ENCODE measurements at places on chromosomes 12 and 14.

DNA sequence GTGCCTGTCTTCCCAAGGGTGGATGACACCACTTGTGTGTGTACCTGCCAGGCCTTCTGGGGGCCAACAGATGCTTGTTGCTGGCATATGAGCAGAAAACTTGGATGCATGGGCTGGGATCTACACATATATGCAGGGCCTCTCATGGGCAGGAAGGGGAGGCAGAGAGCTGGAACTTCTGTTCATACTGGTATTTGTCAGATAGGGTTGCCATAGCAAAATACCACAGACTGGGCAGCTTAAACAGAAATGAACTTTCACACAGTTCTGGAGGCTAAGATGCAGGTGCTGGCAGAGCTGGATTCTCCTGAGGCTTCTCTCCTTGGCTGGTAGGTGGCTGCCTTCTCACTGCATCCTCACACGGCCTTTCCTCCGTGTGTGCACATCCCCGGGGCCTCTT is 121.8 kb downstream of the SUDS3 start:
- no peak for DNase-seq

DNA sequence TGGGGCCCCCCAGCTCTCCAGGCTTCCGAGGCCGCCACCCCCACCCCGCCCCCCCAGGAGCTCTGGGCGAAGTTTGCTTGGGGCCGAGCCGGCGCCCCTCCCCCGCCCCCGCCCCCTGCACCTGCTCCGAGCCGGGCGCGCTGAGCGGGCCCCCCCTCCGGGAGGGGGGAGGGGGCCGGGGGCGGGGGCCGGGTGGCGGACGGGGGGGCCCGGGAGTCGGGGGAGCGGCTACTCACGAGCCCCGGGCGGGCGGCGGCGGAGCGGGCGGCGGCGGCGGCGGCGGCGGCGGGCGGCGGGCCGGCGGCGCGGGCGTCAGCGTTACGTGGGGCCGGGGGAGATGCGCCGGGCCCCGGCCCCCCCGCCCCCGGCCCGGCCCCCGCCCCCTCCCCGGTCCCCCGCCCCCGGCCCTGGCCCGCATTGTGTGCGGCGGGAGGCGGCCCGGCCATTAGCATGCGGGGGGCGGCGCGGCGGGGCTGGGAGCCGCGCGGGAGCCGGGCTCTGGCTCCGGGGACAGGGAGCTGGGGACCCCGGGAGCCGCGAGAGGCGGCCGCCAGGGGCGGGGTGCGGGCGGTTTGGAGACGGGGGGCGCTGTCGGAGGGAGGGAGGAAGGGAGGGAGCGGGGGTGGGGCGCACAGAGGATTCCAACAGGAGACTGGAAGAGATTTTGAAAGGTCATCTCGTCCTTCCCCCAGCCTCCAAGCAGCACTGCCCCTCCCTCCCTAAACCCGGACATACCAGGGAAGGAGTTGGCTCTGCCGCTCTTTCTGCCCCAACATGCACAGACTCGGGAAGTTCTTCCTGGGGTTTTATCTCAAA is at the start of gene ZNF219:
Gene ZNF219 (minus strand): TSS at position 580 of the 816 bp plus-strand sequence. CDS start 5,064 bp downstream, outside the sequence.
- DNase-seq = peak; percentile 40

GRCh38 chr14:53526200-53526599 is 373.1 kb upstream of the DDHD1 start:
- no peak for DNase-seq

GRCh38 chr12:54750-55535 is 11.6 kb upstream of the IQSEC3 start:
- DNase-seq = no peak

GRCh38 chr14:23646648-23647549 is 10.7 kb downstream of the DHRS2 start:
- DNase-seq = no peak

- no peak for DNase-seq
Measured at GRCh38 chr12:79776111-79776510, 85.3 kb upstream of the PAWR start.

DNA sequence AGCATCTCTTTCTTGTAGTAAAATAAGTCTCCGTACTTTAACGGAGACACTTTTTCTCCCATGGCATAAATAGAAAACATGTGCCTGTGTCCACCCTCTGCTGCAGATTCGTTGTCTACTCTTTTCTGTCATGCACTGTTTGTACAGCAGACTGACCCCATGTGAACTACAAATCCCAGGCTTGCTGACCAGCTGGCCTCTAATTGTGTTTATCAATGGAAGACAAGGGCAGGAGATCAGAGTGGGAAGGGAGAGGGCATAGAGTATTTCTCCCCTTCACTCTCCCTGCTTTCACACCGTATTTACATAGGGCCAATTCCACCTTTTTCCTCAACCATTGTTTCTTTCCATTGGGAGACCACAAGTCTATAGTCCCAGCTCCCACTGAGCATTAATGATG is 31.0 kb upstream of the TMTC2 start:
- DNase-seq = no peak

GRCh38 chr14:29773990-29774389 is 153.7 kb downstream of the PRKD1 start:
- no peak for DNase-seq

GRCh38 chr12:63420206-63420644 is 248.1 kb downstream of the DPY19L2 start:
- no peak for DNase-seq

DNA sequence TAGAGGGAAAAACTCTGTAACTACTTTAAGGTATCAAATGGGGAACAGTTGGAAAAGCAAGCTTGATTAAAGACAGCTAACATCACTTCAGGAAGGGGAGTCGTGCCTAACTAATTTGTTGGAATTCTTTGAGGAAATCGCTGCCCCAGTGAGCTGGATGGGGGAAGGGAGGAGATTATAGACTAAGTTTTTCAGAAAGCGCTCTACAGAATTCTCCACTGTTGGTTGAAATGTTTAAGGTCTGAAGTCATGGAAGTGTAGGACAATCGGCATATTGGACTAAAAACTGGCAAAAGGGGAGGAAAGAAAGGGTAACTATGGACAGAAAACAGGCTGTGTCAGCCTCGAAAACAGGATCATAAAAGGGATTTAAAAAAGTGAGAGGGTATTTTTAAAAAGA is 229.9 kb upstream of the HMGA2 start:
- DNase-seq = no peak

GRCh38 chr12:117680312-117680711 is 288.5 kb downstream of the KSR2 start:
- DNase-seq = no peak

GRCh38 chr12:116745554-116745953 is 7.4 kb downstream of the RNFT2 start:
- DNase-seq = no peak

DNA sequence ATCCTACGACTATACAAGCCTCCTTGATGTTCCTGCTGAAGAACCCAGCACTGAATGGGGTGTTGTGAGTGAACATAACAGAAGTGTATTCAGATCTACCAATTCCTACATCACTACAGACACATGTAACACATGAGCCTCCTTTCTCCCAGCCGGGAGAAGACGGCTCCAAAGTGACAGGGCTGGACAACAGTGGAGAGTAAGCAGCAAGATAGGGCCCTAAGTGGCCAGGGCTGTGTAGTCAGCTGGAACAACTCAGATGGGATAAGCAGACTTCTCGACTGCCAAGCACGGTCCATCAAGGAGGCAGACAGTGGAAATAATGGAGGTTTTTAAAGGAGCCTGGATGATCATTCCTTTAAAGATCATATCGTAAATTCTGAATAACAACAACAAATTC is 73.5 kb downstream of the TTC7B start:
- no peak for DNase-seq

DNA sequence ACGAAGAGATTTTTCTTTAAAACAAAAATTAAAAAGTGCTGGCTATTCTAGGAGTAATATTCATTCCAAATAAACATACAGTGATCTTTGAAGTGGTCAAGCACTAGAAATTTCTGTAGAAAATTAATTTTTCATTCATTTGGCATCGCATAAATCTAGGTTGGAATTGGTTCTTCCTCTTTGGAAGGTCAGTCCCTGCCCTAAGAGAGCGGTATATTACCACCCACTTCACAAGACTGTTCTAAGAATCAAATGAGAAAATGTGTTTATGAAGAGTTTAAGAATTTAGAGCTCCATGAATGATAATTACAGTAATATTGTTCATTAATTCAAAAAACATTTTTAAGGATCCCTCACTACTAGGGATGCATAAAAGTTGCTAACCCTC is 444 bp upstream of the GEMIN2 start:
- DNase-seq = no peak

DNA sequence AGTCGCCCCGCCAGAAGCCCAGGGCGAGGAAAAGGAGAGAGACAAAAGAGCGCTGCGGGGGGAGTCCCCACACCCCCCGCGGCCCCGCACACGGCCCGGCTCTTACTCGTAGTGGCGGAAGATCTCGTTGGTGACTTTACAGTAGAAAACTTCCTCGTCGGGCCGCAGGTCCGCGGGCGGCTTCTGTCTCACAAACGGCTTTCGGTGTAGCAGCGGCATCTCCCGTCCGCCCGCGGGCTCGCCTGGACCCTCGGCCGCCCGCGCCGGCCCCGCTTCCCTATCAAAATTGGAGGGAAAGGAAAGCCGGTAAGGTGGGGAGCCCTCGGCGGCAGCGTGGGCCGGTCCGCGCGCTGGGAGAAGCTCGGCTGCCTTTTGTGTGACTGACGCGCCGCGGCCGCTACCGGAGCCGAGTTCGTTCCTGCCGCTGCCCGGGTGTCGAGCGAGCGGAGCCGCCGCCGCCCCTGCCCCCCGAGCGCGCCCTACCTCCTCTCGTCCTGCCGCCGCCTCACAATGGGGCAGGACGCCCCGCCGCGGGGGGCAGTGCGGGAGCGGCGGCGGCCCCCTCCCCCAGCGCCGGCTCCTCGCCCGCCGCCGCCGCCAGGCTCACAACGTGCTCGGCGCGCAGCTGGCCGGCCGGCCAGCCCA is 652 bp downstream of the BAZ1A start:
- peak; percentile 55 for DNase-seq

DNA sequence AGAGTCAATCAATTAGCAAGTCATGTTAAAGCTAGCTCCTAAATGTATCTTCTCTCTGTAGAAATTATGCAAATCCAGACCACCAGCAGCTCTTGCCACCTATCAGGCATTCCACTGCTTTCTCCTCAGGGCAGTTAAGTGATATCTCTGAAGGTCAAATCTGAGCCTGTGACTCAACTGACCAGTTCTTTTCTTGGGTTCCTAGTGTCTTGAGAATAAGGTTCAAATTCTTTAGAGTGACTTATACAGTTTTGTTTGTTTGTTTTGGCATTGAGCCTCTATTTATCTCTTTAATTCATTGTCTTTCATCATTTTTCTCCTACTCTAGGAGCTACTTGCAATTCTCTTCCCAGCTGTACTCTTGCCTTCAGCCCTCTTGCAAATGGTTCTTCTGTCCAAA is 2.5 kb upstream of the LRIG3 start:
- no peak for DNase-seq

DNA sequence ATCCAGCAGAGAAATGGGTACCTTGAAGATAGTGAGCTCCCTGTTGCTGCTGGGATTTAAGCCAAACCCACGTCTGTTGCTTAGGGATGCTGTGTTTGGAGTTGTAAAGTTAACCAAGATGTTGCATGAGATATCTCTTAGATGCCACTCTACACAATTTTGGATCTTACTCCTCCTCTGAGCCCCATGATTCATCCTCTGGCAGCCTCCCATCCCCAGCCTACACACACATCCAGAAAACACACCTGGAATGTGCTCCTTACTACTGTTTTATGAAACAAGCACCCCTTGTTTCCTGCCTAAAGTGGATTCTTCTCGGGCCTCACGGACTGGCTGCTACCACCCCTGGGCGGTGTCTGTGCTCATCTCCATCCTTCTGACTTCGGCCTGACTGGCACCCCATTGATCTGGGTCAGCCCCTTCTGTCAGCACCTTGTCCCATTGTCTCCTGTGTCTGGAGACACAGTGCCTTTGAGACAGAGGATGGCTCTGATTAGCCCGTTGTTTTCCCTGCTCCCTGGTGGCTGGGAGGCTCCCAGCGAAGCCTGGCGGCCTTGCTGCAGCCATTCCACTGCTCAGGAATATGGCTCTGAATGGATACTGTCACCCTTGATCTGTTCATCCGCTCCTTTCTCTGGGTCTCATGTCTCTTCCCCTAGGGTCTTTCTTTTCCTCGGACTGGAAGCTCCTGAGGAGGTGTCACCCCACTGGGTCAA is 24.3 kb downstream of the TSPAN9 start:
- DNase-seq = no peak

DNA sequence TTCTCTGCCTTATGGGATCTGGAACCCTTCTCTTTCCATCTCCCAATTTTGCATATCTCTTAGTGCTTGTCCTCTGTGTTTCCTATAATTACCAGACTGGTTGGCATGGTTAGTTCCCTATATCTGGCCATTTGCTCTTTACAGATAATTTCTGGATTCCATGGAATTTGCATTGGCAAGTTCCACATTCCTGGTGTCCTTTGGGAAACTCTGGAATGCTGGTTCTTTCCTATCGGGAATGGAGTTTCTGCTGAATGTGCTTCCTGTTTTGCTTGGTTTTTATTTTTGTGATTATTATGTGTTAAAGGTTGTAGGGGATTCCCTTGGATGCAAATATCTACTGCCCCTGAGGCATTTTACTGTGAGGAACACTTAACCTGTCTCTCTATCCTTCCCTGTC is 193.0 kb upstream of the BTG1 start:
- no peak for DNase-seq

DNA sequence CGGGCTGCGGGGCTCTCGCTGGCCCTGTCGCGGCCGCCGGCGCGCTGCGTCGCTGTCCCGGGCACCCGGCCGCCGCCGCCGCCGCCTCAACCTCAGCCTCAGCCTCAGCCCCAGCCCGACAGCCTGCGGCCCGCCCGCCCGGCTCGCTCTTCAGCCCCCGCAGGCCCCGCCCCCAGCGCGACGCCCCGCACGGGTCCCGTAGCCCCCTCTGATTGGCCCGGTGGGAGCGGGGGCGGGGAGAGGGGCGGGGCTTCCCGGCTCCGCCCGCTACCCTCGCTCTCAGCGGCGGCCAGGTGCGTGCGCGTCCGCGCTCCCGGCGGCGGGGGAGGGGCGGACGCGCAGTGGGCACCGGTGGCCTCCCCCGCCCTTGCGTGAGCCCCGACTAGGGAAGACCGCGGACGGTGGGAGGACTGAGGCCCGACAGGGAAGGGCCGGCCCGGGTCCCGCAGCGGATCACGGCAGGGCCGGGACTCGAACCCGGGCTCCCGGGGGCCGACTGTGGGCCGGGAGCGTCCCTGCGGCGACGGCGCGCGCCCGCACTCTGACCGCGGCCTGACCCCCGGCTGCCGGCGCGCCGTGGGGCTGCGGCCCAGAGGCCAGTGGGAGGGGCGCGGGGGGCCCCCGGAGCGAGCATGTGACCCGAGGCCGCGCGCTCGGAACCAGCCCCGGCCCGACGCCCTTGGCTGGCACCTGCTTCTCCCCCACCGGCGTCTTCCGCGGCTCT is at the start of gene PPP1R13B:
Gene PPP1R13B (minus strand): TSS at position 125 of the 724 bp plus-strand sequence. CDS start 268 bp downstream, outside the sequence.
- peak; percentile 85 for DNase-seq

GRCh38 chr12:69173368-69173767 is 66.0 kb upstream of the CPSF6 start:
- no peak for DNase-seq

DNA sequence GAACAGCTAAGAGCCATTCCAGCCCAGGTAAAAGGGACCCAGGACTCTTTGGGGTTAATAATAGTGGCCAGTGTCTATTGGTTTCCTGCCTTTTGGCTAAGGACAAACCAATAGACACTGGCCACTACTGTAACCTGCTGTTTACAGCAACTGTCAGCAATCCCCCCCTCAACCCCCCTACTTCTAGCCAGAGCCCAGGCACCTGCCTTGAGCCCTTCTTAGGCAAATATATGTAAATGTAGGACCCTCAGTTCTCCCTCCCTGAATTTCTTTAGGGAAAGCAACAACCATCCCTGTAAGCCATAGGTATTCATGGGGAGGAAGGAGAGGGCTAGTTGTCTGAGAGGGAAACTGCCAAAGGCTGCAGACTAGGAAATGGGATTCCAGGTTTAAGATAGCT is 22.3 kb downstream of the HOXC4 start:
- DNase-seq = no peak
